ENCODE measurements at places on chromosomes 12 and 14. TPM values are rescaled to one million over a fixed set of nuclear protein-coding genes. Genes with fewer than 3 reads are reported as not detected.

CLEC9A gene
- not detected for total RNA-seq

KRT78 gene
- not detected for total RNA-seq

NPFF gene
- total RNA-seq = 0.80 TPM

- no peak overlapping the region for H3K4me3 ChIP-seq
- H3K36me3 ChIP-seq = no peaks in the 10 kb centered on the region
- no peaks in the 10 kb centered on the region for H3K4me1 ChIP-seq
- no peak for DNase-seq
Observed at GRCh38 chr12:95178136-95178535, 39.1 kb downstream of the FGD6 start.

DNA sequence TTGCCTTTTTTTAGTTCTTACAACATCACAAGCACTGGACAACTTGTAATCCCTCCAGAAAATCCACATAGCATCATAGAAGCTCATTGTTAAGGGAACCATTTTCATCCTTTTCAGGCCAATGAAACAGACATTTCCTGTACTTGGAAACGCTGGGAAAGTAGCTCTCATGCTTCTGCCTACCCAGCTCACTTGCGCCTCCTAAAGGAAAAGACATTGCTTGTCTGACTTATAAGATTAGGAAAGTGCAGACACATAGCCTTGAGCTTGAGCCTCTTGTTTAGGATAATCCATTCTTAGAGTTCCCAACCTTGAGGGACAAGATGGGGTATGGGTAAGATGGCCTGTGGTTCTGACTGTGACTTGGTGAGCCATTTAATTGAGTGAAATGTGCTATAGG is 589.5 kb downstream of the NOVA1 start:
- no peak overlapping the region for H3K4me3 ChIP-seq
- no peaks in the 10 kb centered on the region for H3K4me1 ChIP-seq
- no peak overlapping the region for H3K27ac ChIP-seq
- peak; percentile 15 for DNase-seq
- no peaks in the 10 kb centered on the region for H3K27me3 ChIP-seq

GRCh38 chr12:48671231-48671856 is 10.7 kb downstream of the KANSL2 start:
- H3K4me1 ChIP-seq = no peaks in the 10 kb centered on the region
- peaks cover 87% of the 10 kb centered on the region for H3K36me3 ChIP-seq
- DNase-seq = no peak
- no peak overlapping the region for H3K4me3 ChIP-seq
- no peak overlapping the region for H3K27ac ChIP-seq

DNA sequence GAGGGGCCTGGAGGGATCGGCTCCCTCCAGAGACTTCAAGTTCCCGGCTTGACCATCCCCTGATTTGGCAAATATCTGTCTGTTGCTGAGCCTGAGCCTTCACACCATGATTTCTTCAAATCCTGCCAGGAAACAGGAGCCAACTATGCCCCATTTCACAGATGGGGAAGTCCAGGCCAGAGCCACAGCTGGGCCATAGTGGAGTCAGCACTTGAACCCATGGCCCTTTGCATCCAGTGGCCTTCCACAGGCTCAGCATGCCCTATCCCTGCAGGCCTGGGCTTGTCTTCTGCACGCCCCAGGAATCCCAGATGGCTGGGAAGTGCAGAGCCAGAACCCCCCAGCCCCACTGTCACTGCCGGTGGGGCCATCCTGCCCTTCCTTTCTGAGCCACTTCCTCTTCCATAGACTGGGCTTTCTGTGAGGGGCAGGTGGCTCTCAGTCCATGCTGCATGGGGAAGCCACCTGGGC is 44.9 kb downstream of the CYP46A1 start:
- H3K4me1 ChIP-seq = peaks cover 8% of the 10 kb centered on the region
- H3K36me3 ChIP-seq = no peaks in the 10 kb centered on the region
- H3K4me3 ChIP-seq = no peak overlapping the region
- peak; percentile 37 for DNase-seq
- H3K27me3 ChIP-seq = no peaks in the 10 kb centered on the region

DNA sequence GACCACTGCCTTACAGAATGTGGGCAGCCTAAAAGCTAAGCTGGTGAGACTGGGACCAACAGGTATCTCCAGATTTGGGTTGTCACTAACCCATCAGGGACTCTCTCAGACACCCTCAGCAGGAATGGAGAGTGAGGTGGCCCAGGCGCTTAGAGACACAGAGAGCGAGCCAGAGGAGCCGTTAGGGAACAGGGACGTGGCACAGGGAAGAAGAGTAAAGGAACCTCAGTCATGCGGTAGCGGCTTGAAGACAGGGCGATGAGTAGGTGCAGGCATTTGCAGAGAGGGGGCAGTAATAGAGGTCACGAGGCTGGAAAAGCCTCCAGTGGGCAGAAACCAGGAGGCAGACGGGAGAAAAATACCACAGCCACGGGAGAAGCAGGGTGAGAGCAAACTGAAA is 158.0 kb upstream of the CCND2 start:
- H3K27me3 ChIP-seq = no peaks in the 10 kb centered on the region
- H3K36me3 ChIP-seq = no peaks in the 10 kb centered on the region
- no peak overlapping the region for H3K27ac ChIP-seq
- peaks cover 7% of the 10 kb centered on the region for H3K4me1 ChIP-seq
- H3K4me3 ChIP-seq = no peak overlapping the region

GRCh38 chr12:30570211-30570890 is 125.3 kb downstream of the IPO8 start:
- H3K4me3 ChIP-seq = no peak overlapping the region
- H3K4me1 ChIP-seq = no peaks in the 10 kb centered on the region
- H3K36me3 ChIP-seq = no peaks in the 10 kb centered on the region
- no peak overlapping the region for H3K27ac ChIP-seq
- no peak for DNase-seq

GRCh38 chr12:121264951-121265515 is 31.5 kb downstream of the CAMKK2 start:
- DNase-seq = no peak
- no peaks in the 10 kb centered on the region for H3K4me1 ChIP-seq
- no peak overlapping the region for H3K4me3 ChIP-seq
- H3K36me3 ChIP-seq = peaks cover 4% of the 10 kb centered on the region
- H3K27ac ChIP-seq = no peak overlapping the region
- no peaks in the 10 kb centered on the region for H3K27me3 ChIP-seq

GRCh38 chr14:68198713-68199495 is 379.3 kb downstream of the RAD51B start:
- H3K27me3 ChIP-seq = no peaks in the 10 kb centered on the region
- no peaks in the 10 kb centered on the region for H3K36me3 ChIP-seq
- no peak overlapping the region for H3K4me3 ChIP-seq
- H3K4me1 ChIP-seq = no peaks in the 10 kb centered on the region
- DNase-seq = no peak
- H3K27ac ChIP-seq = no peak overlapping the region
